DMS153 (cell line): ENCODE measurements at places on chromosomes 13 and 19.

- DNase-seq = no peak
These were observed 421.4 kb downstream of the SLITRK6 start for GRCh38 chr13:85377783-85378182.

DNA sequence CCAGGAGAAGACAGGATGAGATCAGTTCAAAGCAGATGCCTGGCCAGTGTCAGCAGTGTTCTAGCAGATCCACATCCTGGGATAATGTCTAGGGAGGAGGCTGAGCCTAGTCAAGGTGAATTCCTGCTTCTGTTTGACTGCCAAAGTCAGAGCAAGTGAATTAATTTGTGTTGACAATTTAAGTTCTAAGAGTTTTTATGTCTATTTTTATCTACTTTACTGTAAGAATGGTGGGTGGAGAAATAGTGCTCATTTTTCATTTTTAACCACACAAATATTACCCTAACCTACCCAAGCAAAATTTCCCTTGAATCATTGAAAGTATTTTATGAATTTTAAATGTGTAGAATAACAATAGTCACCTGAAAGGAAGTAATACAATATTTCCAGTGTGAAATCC lies 207.6 kb upstream of the SLC10A2 start:
- DNase-seq = no peak

GRCh38 chr19:51552996-51553725 lies 17.9 kb upstream of the ZNF175 start:
- DNase-seq = no peak

- DNase-seq = no peak
These were observed 44.7 kb upstream of the GPI start for GRCh38 chr19:34320277-34320676.
